Activated naive CD8-positive, alpha-beta T cell treated with anti-CD3 and anti-CD28 coated beads, Interleukin-2, amount 50 U/mL, for 16 hours (primary cell): ENCODE measurements at places on chromosomes 2 and 18.
A peak's percentile ranks its signal among the peaks of the same experiment; 100 is the strongest.

DNA sequence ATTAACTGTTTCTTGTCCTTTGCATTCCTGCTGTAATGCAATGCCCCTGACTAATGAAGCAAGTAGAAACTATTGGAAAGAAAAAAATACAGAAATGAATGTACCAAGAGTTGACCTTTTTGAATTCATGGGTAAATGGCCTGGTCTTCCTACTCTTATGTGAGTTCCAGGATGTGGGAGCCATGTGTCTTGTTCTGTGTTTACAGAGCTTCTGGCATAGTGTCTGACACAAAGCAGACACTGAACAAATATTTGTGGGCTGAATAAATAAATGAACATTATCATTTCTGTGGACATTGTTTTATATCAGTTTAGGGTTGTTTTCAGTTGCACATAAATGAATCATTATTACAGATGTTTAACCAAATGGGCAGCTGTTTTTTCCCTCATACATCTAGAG, 155.5 kb downstream of the CD8B2 start:
- no peak for DNase-seq

DNA sequence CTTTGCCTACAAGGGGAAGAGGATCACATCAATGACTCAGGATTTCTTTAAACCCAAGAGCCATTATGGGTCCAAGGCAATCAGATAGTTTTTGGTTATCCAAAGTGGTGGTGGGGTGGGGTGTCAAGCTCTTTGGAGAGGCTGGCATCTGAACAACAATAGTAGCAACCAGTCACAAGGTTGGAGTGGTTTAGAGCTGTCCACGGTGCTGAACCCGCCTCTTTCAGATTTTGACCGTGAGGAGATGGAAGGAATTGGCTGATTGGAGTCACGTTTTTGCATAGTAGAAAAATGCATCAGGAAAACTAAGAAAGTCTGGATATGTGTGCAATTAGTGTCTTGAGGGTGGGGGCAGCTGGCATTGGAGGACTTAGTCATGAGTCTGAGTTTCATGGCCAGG, 159.9 kb downstream of the LOXHD1 start:
- DNase-seq, result no peak

- peak; percentile 35 for DNase-seq
These were observed at the start of gene TGFA for GRCh38 chr2:70553584-70554337. Gene TGFA (minus strand): TSS chr2:70553826. CDS start chr2:70553767, 59 bp downstream.

DNA sequence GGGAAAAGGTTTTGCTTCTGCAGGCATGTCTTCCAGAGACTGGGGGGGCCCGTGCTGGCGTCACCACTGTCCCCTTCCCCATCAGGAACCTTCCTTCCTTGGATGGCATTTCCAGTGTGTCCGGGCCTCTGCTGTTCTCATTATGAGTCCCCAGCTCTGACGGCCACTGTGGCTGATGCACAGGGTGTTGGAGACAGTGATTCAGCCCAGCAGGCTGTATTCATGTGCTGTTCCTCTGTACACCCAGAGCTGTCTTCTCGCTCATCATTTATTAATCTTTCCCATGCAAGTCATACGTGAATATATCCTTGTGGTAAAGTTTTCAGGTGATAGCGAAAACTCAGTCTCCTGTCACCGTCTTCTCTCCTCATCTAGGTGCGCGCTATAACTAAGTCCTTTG, 57.7 kb downstream of the ASAP2 start:
- DNase-seq, result no peak

- no peak for DNase-seq
These were observed 10.4 kb downstream of the PAIP2B start for GRCh38 chr2:71216501-71216900.

- no peak for DNase-seq
These were observed 71.4 kb downstream of the HNMT start for GRCh38 chr2:138035608-138036217.

DNA sequence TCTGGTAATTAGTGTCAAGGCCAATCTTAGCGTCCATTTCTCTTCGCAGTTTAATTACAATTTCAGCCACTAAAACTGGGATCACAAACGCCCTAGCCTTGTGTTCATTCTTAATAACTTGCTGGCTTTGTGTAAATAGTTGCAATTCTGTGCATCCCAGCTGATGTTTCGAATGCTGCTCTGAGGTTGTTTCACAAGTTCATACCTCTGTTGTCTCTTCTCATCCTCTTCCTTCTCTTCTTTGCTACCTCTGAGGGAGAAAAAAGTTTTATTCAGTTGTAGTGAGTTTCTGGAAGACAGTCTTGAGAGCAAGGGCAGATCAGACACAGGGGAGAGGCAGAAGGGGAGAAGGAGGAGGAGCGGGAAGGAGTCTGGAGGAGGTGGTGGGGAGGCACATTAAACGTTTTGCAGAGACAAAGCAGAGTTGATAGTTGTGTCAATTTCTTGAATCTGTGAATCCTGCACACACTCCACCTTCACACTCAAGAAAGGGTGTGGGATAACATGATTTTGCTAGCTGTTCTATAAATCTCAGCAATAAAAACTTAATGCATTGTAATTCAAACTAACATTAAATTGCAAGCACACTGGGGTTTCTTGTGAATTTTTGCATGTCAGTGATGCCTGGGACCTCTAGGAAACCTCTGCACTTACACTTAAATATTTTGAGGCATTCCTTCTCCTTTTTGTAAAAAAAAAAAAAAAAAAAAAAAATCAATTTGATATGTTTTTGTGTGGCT, 6.8 kb downstream of the MEIS1 start:
- DNase-seq, result no peak

DNA sequence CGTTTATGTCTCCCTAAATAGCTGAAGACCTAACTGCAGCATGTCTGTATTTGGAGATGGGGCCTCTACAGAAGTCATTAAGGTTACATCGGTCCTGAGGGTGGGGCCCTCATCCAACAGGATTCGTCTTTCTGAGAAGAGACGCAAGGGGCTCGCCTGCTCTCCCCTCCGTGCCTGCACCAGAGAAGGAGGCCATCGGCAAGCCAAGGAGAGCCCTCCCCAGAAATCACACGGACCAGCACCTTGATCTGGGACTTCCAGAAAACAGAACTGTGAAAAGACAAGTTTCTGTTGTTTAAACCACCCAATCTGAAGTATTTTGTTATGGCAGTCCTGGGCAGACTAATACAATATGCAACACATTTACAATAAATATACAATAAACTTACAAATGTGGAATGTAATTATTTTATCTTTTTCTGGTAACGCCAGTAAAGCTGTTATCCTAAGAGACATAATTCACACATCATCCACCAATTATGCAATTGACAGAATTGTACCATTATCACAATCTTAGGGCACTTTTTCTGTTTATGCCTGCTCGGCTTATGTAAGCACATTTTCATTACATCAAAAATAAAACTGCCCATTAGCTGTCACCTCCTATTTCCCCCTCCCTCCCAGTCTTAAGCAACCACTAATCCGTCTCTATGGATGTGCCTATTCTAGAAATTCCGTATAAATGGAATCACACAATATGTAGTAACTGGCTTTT, 6.1 kb downstream of the HSBP1L1 start:
- DNase-seq, result no peak

DNA sequence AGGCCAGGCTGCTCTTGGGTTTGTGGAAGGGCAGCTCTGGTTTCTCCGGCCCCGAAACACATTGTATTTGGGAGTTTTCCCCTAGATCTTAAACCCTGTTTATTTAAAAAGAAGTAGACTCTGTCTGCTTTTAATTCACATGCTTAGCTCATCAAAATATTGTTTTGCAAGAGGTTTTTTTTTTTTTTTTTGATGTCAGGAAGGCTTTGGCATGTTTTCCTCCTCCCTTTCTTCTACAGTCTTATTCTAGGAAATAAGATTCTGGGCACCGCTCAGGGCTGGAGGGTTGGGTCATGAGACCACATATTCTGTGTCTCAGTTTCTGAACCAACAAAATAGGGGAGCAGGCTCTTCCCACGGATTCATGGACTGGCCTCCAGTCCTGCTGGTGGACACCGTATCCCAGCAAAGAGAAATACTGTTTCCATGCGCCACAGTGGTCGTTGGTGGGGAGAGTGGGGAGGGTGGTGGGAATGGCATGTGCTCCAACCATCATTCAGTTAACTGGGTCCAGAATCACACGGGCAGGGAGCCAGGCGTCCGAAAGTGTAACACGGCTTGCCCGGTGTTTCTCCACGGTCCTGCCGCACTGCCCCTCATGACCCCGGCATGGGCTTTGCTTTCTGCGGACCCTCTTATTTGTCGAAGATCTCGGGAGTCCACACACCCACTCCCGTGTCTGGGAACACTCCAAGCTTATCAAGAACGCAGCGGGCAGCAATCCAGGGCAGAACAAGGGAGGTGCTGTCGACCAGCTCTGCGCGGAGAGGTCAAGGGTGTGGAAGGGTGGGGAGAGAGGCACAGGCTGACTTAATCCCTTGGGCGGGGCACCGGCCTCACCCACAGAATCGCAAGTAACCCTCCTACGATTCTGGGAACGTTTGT, 176.7 kb downstream of the GLI2 start:
- no peak for DNase-seq

- no peak for DNase-seq
These were observed 51.8 kb downstream of the RAB3GAP1 start for GRCh38 chr2:135103843-135104242.

GRCh38 chr2:112048887-112049286, 6.2 kb upstream of the TMEM87B start:
- no peak for DNase-seq

DNA sequence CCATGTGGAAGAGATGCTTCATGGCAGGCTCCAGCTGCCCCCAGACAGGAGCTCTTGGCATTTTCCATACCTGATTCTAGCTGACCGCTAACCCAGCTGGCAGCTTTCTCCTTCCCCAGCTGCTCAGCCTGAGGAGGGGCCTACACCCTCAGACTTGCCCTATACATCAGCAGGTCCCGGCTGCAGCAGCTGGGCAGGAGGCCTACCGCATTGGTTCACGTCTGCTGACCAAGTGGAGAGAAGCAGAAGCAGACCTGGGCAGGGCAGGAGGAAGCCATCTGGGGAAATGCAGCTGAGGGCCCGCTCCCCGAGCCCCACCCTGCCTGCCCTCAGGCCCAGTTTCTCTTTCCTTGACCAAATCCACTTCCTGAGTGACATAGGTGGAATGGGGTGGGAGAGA, 50.7 kb downstream of the LBH start:
- no peak for DNase-seq

DNA sequence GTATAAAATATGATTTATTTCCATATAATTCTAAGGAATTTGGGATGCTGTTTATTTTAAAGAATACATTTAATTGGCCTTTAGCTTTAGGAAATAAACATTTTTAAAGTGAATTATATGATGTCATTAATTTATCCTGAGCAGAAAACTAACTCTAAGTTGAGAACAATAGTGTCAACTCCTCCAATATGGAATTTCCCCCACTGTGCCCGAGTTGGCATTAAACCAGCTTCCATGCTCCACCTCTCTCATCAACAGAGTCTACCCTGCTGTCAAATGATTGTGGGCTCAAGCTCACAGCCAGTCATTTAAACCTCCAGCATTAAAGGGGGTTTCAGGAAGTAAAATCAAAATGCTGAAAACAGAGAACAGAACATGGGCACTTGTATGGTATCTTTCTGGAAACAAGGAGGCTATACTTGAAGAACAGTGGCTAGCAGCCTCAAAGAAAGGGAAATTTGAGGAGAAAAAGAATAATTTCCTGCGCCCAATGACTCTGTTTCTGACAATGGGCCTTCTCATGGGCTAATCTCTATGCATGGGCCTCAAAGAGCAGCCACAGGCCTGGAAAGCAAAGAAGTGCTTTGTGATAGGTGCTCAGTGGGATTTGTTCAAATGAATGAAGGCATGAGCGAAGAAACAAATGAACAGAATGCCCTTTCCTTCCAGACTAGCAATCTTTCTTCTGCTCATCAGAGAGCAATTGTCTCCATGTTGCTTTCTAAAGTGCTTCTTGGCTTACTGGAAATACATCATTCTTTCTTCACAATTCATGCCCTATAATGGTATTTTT, 252.8 kb downstream of the MTX2 start:
- no peak for DNase-seq

DNA sequence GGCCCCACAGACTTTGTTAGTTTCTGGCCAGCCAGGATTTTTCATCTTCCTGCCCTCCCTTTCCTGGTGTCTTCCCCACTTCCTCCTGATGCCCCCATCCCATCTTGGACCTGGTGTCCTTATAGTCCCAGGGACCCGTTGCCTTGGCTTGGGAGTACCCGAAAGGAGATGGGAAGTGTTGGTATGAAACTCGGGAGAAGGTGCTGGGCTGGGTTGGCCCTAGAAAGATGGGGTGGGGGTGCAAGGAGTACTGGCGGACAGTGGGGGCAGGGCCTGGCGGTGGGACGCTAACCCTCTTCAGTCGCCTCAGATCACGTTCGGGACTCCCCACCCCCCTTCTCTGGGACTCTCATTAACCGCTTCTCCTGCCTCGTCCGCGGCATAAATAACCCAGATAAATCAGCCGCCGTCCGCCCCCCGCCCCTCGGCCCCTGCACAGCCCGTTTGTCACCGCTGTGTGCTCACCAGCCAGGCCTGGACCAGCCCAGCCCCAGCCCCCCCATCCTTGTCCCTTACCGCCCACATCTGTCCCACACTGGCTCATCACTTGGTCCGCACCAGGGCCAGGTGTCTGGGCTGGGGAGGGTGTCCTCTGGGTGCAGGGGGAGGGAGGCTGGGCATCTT, 3.7 kb upstream of the ASIC4 start:
- DNase-seq, result no peak

DNA sequence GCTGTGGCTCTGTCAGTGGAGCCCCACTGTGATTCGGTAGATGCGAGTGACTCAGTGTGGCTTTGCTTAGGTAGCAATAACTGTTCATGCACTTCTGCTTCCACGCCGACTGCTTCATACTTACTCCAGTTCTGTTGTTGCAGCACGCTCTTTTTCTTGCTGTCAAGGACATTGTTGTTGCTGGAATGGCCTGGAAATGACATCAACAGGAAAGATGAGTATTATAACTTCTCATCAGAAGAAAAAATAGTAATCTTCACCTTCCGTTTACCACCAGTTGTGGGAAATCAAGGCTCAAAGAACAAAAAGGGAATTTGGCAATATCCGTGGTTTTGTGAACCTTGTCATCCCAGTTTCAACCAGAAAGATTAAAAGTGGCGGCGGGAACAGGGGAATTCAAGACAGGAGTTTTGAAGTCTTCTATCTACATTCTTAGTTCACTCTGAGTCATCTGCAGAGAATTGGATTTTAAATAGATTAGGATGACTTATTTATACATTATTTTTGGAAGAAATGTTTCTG, 8.3 kb downstream of the TM4SF20 start:
- no peak for DNase-seq

DNA sequence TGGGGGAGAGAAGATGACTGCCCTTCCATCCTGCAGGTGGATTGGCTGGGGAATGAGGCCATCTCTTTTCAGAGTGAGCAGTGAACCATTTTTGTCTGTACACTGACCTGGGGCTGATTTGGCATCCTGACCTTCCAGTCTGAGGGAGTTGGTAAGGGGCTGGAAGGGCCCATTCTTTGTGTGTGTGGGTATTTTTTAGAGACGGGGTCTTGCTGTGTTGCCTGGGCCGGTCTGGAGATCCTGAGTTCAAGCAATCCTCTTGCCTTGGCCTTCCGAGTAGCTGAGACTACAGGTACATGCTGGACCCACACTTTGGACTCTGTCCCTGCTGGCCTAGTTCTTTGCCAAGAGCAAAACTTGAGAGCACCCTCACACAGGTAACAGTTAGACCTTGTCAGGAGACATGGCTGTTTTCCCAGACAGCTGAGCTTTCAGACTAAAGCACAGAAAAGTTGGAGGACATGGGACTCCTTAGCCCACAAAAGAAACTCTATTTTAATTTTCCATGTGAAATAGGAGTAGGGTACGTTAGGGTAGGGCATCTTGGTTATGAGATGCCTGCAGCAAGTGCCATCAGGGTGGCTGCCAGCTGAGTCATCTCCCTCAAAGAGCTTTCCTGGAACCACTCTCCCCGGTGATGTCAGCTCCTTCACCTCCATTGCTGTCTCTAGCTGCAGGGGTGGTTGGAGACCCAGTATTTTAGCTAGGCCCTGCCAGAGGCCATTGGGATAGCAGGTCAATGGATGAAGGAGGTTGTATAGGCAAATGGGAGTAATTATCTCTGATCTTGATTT, 60.7 kb downstream of the DGKD start:
- DNase-seq, result no peak
